ENCODE measurements at places on chromosomes 4 and X.

- no peak for DNase-seq
These were observed 206.4 kb downstream of the KLHL13 start for GRCh38 chrX:117910216-117910615.

- no peak for DNase-seq
These were observed 86.4 kb downstream of the SHISA3 start for GRCh38 chr4:42483426-42484379.

DNA sequence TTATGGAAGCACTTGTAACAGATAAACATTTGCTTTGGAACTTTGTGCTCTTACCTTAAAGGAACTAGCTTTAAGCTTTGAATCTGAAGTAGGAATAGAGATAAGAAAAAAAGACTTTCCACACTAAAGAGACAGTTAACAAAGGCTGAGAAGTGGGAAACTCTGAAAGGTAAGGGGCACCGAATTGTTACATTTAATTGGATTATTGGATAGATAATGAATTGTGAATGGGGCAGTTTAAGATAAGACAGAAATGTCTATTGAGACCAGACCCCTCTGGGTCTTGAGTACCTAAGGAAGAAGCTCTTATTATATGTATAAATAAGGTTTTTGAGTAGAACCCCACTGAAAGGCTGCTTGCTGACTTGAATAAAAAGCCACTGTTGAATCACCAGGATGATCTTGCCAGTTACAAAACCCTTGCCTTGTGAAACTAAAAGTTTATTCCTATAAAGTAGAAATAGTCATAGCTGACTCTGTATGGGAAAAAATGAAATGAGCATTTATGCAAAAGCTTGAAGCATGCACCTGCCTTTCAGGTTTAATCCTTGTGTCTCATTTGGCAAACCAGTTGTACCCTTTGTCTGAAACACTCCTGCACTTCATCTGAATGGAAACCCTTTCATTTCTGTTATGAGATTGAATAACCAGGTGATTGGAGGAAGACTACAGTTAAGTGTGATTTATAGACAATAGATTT lies 423.2 kb downstream of the RPA4 start:
- no peak for DNase-seq

GRCh38 chr4:68141852-68142251 lies 12.2 kb upstream of the TMPRSS11F start:
- DNase-seq = no peak

GRCh38 chrX:154486396-154487207 lies at the start of gene UBL4A:
Gene UBL4A (minus strand): TSS chrX:154486615. CDS start chrX:154486584, 31 bp downstream.
- DNase-seq = no peak

GRCh38 chr4:24322511-24322910 lies 261.8 kb downstream of the DHX15 start:
- no peak for DNase-seq

DNA sequence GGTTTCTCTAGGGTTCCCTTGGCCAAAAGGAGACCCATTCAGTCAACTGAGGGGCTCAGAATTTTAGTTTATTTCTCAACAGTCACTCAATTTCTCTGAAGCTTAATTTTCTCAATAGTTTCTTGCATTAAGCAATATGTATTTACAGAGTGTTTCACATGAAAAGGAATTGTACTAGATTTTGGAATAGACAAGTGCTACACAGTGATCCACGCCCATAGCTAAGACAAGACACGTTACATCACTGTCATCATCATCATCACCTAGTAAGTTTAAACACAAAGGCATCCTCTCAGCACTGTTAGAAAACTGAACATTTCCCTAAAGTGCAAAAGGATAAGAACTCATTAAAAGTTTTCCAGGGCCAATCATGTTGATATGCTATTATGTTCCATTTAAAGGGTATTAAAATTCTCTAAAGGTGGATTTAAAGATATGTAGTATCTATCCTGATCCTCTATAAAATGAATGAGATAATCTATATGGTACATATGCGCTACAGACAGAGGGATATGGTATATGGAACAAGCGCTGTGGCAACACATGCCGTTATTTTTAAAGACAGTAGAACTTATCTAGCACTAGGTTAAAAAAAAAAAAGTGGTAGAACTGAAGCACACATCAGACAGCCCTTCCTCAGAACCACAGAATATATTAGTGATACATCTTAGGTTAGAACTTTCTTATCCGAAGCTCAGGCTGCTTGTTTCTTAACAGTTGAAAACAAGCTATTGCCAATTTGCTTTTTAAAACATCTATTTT lies 12.1 kb downstream of the PPA2 start:
- DNase-seq = no peak

DNA sequence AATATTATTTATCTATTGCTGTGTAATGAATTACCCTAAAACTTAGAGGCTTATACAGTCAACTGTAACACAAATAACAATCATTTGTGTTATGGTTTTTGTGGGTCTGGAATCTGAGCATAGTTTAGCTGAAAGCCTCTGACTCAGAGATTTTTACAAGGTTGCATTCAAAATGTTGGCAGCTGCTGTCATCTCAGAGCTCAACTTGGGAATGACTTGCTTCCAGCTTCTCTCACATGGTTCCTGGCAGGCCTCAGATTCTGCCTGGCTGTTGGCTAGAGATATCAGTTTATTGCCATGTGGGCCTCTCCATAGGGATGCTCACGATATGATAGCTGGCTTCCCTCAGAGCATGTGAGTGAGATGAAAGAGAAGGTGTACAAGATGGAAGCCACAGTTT lies 70.2 kb upstream of the BRWD3 start:
- no peak for DNase-seq

- no peak for DNase-seq
These were observed 32.1 kb upstream of the HDAC8 start for GRCh38 chrX:72604705-72605104.

DNA sequence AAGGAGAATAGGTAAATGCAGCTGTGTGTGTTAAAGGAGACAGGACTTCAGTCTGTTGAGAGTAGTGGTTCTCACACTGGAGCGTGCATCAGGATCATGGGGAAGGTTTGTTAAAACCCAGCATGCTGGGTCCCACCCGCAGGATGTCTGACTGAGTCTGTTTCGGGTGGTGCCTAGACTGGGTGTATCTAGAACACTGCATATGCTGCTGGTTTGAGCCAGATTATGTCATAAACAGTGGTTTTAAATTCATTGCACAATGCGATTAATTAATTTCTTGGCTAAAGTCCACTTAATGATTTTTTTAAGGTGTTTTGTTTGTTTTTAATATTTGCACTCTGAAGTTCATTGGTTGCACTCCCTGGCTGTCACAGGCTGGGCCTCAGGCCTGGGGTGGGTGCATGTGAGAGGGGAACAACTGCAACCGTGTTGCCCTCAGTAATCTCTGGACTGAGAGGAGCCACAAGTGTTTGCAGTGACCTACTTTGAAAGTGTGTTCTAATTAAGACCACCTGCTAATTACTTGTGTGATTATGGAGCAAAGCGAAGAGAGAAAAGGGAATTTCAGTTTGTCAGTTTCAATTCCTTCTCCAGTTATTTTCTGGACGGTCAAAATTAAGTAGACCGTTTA lies 8.3 kb downstream of the HCCS start:
- DNase-seq = no peak

GRCh38 chr4:143337600-143338287 lies 1.1 kb downstream of the GAB1 start:
- no peak for DNase-seq

DNA sequence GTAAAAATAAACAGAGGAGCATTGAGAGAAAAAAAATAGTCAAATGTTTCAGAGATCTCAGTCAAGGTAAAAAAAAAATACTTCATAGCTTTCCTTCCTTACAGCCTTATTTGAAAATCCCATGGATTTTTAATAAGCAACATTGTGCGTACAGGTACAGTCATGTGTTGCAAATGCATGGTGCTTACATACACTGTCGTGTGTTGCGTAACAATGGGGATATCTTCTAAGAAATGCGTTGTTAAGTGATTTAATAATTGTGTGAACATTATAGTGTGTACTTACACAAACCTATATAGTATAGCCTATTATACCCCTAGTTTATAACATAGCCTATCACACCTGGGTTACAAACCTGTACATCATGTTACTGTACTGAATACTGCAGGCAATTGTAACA lies 172.0 kb downstream of the UGT8 start:
- no peak for DNase-seq

GRCh38 chrX:55130481-55130880 lies 41.7 kb downstream of the PAGE2 start:
- no peak for DNase-seq

DNA sequence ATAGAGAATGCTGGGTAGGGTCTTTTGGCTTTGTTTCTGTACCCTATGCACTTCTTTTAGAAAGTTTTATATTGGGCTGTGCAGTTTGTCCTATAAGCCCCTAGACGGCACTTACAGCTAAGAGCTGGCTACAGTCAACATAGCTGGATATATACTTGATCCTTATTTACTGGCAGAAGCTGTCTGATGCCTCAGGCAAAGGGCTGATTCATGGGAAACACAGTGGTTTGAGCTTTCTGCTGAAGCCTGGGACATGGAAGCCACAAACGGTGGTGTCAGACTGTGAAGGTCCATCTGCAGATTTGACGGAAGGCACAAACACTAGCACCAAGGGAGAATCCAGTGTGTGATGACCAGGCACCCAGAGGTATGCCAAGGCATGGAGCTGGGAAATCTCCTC lies 608.4 kb downstream of the ANKRD50 start:
- DNase-seq = no peak

- no peak for DNase-seq
These were observed 63.5 kb downstream of the TMEM131L start for GRCh38 chr4:153529646-153530045.

- DNase-seq = no peak
These were observed 133.4 kb upstream of the SMAD1 start for GRCh38 chr4:145348291-145348690.

- DNase-seq = peak; percentile 34
These were observed 5.9 kb downstream of the IRAK1 start for GRCh38 chrX:154013614-154014360.

DNA sequence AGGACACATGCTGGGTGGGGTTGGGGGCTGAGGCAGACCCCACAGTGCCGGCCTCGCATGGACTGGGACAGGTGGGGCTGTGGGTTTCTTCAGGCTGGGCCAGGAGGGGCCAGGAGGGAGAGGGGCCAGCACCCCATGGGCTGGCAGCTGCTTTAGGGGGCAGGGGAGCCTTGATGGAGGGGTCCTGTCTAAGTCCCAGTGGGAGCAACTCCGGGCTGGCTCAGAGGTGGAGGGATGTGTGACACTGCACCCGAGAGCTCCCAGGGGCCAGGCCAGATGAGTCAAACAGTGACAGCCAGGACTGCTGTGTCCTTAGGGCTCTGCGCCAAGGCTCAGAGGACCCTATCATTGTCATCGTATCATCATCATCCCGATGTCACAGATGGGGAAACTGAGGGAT lies 4.4 kb upstream of the ABLIM2 start:
- no peak for DNase-seq

DNA sequence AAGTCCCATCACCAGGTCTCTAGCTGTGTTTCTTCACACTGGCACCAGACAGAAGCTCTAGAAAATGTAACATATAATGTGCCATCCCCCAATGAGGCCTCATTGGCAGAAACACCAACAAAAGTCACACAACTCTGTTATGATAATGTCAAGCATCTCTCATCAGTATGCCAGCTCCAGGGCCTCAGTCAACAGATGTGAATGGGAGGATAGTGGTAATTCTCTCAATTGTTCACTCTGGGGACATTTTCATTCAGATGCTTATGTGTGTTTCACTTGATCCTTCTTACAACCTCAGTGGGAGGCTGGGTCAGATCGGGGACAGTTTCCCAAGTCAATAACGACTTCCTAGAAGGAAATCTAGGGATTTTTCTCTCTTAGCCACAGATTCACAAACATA lies 57.5 kb upstream of the SCOC start:
- no peak for DNase-seq

DNA sequence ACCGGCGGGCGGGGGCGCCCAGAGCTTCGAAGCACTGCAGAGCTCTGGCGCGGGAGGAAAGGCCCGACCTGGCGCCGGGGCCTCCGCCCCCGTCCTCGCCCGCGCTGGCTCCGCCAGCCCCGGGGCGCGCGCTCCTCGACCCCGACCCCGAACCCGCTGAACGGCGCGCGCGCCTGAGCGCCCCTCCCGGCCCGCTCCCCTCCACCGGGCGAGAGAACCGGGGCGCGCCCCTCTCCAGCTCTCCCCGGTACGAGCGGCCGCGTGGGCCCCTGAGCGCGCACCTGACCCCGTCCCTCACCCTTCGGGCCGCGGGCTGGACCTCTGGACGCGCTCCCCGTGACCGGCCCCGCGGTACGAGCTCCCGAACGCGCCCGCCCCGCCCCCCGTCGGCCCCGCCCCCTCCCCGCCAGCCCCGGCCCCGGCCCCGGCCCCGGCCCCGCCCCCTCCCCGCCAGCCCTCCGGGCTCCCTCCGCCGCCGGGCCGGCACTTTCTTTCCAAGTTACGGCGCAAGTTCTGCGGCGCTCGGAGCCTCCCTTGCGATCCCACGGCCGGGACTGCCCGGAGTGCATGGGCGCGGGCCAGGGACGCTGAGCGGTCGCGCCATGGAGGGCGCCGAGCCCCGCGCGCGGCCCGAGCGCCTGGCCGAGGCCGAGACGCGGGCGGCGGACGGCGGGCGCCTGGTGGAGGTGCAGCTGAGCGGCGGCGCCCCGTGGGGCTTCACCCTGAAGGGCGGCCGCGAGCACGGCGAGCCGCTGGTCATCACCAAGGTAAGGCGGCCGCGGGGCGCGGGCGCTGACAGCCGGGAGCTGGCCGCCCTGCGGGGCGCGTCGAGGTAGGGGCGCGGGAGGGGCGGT lies at the start of gene SHROOM2:
SHROOM2 (plus strand) TSS at position 486 of the 854 bp plus-strand sequence; CDS start at position 603, 117 bp downstream.
- DNase-seq = no peak

DNA sequence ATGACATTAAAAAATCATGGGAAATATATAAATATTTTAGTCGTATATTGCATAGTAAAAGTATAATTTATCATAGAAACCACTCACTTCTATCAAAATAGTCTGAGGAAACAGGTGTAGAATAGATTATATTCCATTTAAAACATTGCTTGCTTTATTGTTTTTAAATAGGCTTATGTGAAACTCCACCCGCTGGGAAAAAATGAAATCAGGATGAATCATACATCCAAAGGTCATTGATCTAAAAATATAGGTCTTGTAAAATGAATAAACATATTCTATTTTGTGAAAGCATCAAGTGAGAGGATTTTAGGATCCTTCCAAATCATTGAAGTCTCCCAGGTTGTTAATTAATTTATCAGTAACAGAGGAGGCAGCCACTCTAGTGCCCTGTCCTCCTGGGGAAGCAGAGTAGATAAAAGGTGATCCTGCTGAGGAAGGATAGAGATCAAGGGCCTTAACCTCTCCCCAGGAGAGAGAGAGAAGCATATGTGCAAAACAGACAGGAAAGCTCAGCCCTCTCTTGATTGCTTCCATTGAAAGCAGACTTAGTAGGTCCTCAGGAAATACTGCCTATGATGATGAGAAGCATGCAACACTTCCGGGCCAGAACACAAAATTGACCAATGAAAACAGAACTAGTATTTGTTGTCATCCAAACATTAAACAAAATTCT lies 96.8 kb upstream of the MAP9 start:
- no peak for DNase-seq

DNA sequence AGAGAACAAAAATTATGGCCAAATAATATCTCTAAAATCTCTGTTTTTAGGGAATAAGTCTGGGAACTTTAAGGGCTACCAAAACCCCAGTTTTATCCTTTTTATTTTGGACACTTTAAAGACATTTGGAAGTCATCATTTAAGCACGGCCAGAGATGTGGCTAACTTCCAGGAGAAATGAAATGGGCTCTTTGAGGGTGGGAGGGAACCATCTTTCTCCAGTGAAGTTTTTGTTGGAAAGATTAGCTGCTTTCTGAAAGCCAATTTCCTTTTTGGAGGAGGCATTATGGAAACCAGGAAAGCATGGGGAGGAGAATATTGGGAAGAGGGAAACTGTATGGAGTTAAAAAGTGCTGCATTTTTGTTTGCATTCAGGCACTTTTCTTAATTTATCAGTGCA lies 4.8 kb downstream of the VSIG1 start:
- no peak for DNase-seq

- no peak for DNase-seq
These were observed 119.8 kb upstream of the TSPAN5 start for GRCh38 chr4:98778206-98778605.

Measured in activated T-helper 1 cell treated with anti-CD3 and anti-CD28 coated beads, Interleukin-2, amount 50 U/mL, for 16 hours (primary cell).